ENCODE measurements at places on chromosomes 6 and 20.
A peak's percentile ranks its signal among the peaks of the same experiment; 100 is the strongest.

- DNase-seq, result no peak
These were observed 727.9 kb upstream of the MAN1A1 start for GRCh38 chr6:120077489-120077888.

- no peak for DNase-seq
These were observed 5.0 kb downstream of the ANGPT4 start for GRCh38 chr20:910870-911770.

DNA sequence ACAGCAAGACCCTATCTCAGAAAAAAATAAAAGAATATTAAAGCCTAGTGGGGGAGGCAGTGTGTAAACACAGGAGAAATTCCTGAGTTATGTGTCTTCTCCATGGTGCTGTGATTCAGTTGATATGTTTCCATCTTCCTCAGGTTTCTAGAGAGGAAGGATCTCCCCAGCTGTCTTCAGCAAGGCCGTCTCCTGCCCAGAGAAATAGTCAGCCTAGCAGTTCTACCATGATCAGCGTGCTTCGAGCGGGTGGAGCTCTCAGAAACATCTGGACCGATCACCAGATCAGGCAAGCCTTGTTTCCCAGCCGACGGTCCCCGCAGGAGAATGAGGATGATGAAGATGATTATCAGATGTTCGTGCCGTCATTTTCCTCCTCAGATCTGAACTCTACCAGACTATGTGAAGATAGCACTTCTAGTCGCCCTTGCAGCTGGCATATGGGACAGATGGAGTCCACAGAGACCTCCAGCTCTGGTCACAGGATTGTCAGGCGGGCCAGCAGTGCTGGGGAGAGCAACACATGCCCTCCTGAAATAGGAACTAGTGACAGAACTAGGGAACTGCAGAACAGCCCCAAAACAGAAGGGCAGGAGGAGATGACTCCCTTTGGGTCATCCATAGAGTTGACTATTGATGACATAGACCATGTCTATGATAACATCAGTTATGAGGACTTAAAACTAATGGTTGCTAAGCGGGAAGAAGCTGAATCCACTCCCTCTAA is 34.9 kb upstream of the MTHFD1L start:
- peak; percentile 26 for DNase-seq

DNA sequence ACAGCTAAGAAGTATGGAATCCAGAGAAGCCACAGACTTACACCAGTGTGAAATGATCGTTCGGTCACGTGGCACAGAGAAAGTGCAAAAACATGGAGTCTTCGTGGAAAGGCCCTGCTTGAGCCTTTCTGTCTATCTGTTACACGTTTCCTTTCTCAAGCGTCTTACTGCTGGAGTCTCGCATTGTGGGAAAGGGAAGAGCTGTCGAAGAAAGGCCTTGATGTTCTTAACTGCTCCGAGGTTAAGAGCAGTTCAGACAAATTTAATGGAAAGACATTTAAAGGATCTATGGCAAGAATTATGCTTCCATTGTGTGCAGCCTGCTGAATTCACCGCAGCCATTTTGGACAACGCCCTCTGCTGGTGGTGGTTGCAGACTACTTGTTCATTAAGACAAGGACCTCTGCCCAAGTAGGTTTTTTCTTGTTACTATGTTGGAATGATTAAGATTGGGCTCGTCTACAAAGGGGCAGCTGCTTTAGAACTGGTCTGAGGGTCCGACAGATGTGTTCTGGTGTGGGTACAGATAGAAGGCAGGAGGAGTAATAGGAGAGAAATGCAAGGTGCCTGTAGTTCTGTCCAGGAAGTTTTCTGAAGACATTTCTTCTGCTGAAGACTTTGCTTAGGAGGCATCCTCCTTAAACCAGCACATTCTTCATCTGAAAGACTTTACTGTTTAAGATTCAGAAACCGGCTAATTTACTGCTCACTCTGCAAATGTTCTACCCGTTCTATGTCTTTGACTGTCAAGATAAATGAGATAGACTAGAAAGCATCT is 24.7 kb upstream of the CCN6 start:
- no peak for DNase-seq

Data from BJ (cell line).